ENCODE measurements at places on chromosomes 5 and 9. TPM values are rescaled to one million over a fixed set of nuclear protein-coding genes. Genes with fewer than 3 reads are reported as not detected.

PCDHA10 gene
- 0.05 TPM for total RNA-seq

SNCB gene
- 0.20 TPM for total RNA-seq

ELP1 gene
- 11.4 TPM for total RNA-seq

LAMC3 gene
- total RNA-seq: 1.2 TPM

SLC25A2 gene
- not detected for total RNA-seq

GKAP1 gene
- 23.7 TPM for total RNA-seq

CKMT2 gene
- total RNA-seq: 1,114 TPM

ECSCR gene
- 8.9 TPM for total RNA-seq

OR13C4 gene
- total RNA-seq: not detected

GCNT4 gene
- total RNA-seq: 1.4 TPM

LCN1 gene
- total RNA-seq: not detected

C5orf52 gene
- total RNA-seq: not detected

SOX30 gene
- total RNA-seq: not detected

RELL2 gene
- total RNA-seq: 0.16 TPM

LURAP1L gene
- total RNA-seq: 1.8 TPM

IRGM gene
- not detected for total RNA-seq

TXNDC8 gene
- total RNA-seq: not detected

TLR4 gene
- total RNA-seq: 8.2 TPM

DMRTA1 gene
- total RNA-seq: 0.69 TPM
